ENCODE measurements at places on chromosomes 6 and 20.

- DNase-seq: no peak
Observed at GRCh38 chr6:27242589-27243265, 4.8 kb upstream of the PRSS16 start.

DNA sequence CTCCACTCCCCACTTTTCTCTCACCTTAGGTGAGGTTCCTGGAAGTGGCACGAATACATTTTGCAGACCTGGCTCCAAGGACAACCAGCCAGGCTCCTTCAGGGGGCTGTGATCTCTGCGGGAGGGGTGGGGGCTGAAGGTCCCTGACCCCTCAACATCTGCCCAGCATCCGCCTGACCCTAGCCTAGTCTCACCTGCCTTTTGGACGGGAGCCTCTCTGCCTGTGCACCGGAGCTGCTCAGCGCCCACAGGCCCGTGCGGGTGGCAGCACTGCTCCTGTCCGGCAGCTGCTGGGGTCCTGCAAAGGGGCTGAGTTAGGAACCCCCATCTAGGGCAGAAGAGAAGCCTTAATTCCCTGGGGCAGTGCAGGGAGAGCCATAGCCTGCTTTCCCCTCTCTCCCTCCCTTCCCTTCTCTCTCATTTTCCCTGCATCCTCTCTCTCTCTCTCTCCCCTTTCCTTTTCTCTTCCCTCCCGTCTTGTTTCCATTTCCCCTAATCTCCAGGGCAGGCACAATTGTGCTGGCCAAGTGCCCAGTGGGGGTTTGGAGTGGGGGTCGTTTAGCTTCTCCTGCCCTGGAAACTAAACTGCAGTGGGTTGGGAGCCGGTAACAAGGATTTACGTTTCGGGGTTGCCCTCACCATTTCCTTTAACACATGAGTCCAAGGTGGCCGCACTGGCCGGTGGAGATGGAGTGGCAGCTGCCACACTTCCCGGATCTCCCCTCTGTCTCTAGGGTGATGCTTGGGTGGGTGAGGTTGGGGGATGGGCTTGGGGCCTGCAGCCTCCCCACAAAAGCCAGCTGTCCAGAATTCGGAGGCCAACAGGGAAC is 54.1 kb downstream of the CTCFL start:
- DNase-seq: no peak

- no peak for DNase-seq
Observed at GRCh38 chr6:166603043-166603690, 16.7 kb upstream of the RAMACL start.

DNA sequence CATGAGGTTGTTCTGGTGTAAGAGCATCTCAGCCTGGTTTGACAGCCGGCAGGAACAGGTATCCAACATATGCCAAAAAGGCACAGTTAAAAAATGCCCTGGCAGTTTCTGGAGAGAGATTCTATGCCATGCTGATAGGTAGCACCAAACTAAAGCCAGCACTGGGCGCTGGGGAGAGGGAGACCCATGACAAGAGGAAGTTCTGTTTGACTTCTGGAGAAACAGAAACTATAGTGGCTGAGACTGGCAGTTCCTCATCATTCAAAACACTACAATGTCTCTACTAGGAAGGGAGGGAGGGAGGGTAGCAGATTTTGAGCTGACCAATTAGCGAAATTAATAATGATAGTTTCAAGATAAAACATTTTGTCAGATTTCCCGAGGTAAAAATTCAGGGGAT is 174.1 kb downstream of the ADAT2 start:
- DNase-seq: no peak

DNA sequence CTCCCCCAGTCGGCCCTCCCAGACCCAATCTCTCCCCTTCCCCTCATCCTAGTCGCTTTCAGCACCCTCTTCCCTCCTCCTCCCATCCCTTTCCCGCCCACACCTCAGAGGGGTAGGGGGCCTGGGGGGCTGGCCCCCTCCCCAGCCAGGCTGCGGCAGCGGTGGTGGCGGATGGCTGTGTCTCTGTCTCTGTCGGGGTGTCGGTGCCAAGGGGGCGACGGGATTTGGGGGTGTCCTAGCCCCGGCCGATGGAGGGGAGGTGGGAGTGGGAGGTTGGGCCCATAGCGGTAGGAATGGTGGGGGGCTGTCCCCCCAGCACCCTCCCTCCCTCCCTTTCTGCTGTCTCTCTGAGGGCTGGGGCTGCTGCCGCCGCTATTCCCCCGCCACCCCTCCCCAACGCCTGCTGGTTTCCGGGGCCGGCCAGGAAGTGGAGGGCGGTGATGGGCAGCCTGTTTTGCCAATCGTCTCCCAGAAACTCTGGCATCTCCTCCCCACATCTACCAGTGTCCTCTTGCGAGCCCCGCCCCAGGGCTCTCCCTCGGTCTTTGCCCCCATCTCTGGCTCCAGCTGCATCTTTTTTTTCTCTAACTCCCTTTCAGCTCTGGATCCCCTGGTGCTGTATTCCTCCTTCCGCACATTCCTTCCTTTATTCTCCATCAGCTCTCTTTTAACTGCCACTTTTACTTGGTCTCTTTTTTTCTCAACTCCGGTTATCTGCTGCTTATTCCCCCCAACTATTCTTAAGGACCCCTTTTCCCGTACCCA is at the start of gene AGPAT1:
AGPAT1 (minus strand) TSS at position 374 of the 765 bp plus-strand sequence. CDS start 4,588 bp downstream, outside the sequence.
- peak; percentile 97 for DNase-seq

DNA sequence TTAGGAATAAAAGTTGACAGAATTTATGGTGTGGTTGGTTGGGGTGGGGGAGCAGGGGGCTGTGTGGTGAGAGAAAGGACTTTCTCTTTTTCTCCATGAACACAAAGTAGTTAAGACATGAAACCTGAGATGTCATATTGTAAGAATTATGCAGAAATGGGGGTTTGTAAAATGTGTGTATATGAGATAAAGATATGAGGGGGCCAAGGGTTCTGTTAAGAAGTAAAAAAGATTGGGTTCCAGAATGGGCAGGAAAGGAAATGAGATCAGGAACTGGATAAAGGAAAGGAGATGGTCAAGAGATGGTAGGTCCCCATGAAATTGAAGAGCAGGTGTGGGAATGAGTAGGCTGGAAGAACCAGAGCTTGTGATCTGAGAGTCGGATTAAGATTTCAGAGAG is 9.7 kb downstream of the RNF146 start:
- no peak for DNase-seq

GRCh38 chr6:105900125-105900937 is 185.8 kb upstream of the PRDM1 start:
- peak; percentile 77 for DNase-seq

GRCh38 chr6:97240222-97240621 is 42.8 kb downstream of the MMS22L start:
- peak; percentile 83 for DNase-seq

DNA sequence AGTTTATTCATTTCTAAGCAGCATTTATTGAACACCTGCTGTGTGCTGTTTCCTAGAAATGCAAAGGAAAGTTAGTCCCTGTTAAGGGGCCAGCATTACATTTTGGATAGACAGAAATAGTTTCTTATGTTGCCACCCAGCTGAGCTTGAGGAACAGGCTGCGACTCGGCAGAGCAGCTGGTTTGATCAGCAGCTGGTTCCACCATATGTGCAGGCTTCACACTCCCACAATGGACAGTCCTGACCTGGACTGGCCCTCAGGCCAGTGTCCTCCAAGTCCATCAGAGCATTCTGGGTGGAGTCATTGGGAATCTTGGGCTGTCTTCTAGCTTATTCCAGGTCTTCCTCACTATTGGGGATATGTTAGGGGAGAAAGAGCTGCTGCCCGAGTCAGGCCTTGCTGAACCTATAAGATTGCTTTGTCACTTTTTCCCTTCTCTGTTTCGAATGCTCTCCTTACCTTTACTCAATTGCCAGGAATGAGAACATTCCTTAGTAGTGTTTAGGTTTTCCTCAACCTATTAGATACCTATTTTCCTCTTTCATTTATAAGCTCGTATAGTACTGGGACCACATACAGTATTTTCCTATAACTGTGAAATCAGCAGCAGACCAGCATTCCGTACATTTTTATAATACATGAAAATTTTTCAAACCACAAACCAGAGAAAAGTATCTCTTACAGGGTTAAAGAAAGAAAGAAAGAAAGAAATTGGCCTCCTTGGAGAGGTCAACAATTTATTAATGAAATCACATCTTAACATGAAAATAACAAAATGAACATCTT is 203.0 kb downstream of the FARS2 start:
- no peak for DNase-seq

DNA sequence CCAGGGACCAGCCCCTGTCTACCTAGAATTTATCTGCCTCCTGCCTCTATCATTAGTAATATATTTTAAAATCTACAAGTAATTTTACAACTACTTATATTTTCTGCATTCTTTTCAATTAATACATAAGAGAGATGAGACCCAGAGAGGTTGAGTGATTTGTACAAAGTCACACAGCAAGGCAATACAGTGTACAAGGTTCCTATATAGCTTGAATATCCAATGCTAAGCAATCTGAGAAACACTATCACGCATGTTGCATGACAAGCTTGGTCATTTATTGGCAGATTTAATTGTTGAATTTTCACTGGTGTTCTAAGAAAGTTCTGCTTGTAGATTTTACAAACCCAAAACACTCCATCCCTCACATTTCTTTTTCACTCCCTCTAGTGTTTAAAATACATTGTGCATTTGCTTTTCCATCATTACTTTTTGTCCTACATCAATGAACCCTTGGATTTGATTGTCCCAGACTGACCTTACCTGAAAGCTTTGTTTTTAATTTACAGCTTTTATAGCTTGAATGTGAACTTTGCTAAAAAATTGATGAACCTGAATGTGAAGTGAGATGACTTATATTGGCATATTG is 520.9 kb upstream of the CITED2 start:
- DNase-seq: no peak

DNA sequence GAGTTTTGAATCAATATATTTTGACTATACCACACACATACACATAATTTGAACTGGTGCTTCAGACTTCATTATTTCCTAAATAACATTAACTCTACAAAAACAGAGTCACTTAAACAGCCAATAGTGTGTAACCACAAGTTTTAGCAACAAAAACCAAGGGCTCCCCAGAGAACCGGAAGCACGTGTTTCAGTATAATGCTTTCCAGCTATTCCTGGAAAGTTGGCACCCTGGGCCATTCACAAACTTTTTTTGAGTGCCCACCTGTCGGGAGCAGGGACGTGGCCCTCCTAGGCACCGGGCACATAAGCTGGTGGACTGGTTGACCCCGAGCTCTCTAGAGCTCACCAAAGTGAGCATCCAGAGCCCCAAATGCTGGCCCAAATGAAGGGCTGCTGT is 1.9 kb upstream of the SLC35D3 start:
- DNase-seq: no peak

GRCh38 chr6:55016261-55016660 is 158.1 kb upstream of the HCRTR2 start:
- DNase-seq: no peak

GRCh38 chr6:30102414-30102969 is 10.4 kb downstream of the TRIM31 start:
- no peak for DNase-seq

DNA sequence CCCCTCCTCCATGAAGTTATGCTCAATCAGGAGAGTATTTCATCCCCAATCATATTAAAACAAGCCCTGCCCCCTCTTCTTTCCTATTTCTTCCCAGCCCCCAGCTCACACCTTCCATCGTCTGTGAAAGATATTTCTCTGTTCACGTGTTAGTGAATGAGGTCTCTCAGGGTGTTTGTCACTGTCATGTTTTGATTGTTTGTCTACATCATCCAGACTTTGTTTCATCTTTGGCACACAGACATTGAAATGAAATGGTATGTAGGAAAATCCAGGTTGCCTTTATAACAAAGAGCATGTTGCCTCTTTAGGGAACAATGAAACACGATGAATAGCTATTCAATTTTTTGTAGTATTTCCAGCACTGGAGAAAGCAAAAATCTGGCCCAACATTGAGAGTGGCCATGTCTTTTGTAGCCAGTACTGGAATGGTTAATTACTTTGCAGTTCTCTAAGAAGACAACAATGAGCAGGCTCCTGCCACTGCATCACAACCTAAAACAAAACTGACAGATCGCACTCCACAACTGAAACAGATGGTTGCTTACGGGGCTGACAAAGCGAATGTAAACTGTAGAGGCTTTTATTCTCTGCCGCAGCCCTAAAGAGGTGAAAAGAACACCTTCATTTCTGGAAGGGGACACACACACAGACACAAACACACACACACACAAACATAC is 543.6 kb upstream of the CITED2 start:
- no peak for DNase-seq

GRCh38 chr6:32082935-32083334 is 26.2 kb downstream of the TNXB start:
- DNase-seq: peak; percentile 80

GRCh38 chr20:13672690-13673089 is 34.0 kb upstream of the TASP1 start:
- no peak for DNase-seq

All from HT1080 (cell line).